ENCODE measurements at places on chromosomes 5 and 9.

GRCh38 chr5:58447226-58447625 lies 12.7 kb downstream of the PLK2 start:
- DNase-seq = no peak

GRCh38 chr5:139638090-139638735 lies 9.9 kb upstream of the CXXC5 start:
- peak; percentile 67 for DNase-seq

- no peak for DNase-seq
Measured at GRCh38 chr5:14773588-14773987, 98.0 kb downstream of the ANKH start.

- no peak for DNase-seq
Measured at GRCh38 chr5:124849774-124850173, 103.3 kb upstream of the ZNF608 start.

- peak; percentile 40 for DNase-seq
Measured at GRCh38 chr9:18208166-18209059, 265.5 kb upstream of the ADAMTSL1 start.

DNA sequence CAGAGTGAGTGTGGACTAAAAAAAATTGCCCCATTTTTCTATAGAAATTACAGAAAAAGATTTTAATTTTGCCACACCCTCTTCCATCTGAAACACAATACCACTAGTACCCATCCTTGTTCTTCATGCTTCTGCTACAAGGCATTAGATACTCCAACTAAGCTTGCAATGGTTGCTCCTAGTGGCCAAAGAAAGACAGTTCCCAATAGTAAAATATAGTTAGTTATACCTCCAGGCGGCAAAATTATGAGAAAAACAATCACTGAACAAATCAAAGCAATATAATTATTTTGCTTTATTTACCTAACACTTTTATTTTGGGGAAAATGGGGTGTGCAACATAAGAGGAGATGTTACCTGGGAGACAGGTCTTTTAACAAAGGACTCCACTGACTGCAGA lies 101.2 kb downstream of the RAPGEF6 start:
- DNase-seq = no peak

GRCh38 chr5:123885081-123885480 lies 373.1 kb downstream of the CSNK1G3 start:
- no peak for DNase-seq

DNA sequence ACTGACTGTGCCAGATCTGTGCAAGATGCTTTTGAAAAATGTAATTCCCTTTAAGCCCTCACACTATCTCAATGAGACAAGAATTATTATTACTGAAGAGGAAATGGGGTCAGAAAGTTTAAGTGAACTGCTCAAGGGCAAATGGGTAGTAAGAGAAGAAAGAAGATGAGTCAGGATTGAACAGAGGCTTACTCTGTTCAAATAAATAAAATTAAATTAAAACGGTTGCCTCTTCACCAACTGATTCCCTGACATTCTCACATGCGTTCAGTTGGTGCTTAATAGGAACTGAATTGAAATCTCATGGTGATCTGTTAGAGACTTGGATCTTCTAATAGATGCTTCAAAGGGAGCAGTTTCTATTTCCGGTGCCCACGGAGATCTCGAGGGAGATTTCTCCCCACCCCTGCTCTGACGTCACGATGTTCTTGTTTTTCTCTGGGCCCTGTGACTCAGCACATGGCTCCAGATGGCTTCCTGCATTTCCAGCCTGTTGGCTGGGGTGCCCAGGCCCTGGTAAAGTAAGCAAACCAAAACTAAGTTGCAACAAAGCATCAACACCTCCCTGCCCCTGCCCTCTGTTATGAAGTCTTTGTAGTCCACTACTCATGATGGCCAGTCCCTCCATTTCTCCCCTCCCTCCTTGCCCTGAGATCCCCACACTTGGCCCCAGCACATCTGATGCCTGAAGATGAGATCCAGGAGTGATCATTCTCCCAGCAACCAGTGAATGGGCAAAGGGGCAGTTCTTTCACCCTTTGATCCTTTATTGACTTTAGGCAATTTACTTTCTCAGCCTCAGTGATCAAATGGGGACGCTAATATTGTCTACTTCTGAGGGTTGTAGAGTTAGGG lies 106.1 kb upstream of the CPEB4 start:
- no peak for DNase-seq

- DNase-seq = peak; percentile 40
Measured at GRCh38 chr9:136578915-136579649, 33.2 kb upstream of the NOTCH1 start.

DNA sequence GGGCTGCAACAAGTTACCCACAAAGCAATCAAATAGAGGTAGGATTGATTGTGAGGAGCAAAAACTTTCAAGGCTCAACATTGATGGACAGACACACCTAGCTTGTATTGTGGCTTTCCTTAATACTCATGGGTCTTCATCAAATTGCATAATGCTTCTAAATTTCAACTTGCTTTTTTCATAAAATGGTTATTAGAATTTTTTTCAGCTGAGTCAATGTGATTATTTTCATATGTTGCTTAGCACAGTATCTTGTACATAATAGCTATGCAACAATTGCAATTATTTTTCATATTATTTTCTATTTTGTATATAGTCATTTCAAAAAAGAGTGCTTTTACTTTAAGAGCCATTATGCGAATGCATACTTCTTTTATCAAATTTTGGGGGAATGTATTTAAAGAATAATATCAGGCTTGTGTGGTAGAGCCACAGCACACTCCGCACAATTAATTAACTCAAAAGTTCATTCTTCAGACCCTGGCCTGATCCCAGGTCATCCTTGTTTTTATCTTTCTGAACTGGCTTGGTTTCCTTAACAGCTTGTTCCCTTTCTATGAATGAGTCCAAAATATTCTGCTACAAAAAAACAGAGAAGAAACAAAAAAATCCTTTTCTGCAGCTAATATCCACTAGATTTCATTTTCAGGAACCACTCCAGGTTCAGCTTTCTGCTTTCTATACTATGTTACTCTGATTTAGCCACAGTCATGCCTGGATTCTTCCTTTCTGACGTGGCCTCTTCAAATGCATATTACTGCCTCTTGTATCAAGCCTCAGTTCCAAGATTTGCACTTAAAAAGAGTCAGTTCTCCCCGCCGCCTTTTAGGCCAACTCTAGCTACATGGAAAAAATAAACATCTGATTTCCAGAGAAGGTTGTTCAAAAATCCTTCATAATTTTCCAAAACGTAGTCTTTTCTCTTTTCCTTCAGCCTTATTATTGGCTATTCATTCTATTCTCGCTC lies 45.3 kb upstream of the CDH9 start:
- DNase-seq = peak; percentile 14

DNA sequence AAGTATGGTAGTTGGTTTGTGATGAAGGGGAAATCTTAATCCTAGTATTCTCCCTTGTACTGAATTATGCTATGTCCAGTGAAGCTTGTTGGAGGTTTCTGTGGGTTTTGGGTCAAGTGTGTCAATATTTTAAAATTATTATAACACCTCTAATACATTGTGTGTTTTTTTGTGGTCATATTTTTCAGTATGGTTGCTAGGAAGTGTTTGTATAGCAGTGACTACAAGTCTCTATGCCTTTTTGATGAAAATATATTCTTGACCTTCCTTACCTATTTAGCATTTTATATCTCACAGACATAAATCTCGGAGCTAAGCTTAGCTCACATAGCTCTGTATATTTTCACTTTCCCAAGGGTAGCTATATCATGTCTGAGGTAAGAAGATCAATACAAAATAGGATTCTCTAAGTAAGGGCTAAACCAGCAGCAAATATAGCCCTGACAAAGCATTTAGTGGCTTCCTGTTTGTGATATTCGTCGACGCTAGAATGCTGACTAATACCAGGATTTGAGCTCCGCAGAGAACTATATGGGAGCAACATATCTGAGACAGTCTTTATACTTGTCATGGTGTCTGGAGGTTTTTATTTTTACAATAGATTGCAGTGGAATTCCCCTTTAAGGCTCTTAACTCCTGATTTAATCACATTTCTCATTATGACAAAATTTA lies 82.3 kb downstream of the MACIR start:
- DNase-seq = no peak

DNA sequence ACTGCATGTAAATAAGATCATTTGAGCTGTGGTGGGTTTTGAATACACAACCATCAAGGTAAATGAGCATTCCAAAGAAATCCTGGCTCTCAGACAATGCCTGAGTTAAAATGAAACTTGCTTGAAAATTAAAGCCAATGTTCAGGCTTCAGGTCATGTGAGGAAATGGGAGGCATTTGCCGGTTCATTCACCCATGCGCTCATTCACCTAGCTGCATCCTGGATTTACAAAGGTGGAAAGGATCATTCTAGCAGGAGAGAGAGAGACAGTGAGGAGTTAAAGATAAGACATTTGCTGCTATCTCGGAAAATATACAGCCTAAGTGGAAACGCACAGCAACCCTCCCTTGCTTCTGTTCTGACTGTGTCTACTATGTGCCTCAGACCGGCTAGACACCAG lies 143.8 kb upstream of the KLF4 start:
- no peak for DNase-seq

DNA sequence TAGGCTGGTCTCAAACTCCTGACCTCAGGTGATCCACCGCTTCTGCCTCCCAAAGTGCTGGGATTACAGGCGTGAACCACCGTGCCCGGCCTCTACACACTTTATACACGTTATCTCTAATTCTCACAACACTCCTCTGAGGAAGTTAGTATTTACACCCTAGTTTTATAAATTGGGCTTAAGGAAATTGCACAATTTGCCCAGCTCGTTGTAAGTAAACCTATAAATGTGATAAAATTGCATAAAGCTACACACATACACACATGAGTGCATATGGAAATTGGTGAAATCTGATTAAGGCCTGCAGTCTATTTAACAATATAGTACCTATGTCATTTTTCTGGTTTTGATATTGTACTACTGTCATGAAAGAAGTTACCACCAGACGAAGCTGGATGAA lies 4.4 kb upstream of the SLC4A9 start:
- no peak for DNase-seq

DNA sequence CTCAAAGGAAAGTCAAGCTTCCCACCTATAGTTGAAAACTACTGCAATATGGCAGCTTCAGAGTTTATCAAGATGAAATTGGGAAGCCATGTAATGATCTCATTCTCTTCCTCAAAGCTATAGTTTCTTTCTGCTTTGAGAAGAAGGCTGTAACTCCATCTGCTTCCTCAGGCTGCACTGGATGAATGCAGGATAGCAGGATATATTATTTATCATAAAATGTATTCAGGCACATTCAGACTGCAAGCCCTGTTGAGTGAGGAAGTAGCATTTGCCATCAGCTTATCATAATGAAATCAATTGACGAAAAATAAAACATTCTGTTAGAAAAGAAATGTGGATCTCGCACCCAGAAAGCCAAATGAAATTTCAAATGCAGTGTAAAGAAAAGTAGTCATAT lies 560 bp downstream of the ATP10B start:
- no peak for DNase-seq

GRCh38 chr9:26949637-26950069 lies 2.6 kb upstream of the PLAA start:
- no peak for DNase-seq

- DNase-seq = no peak
Measured at GRCh38 chr5:114407783-114408182, 45.9 kb downstream of the KCNN2 start.

GRCh38 chr9:120950421-120951388 lies 24.1 kb upstream of the TRAF1 start:
- no peak for DNase-seq

DNA sequence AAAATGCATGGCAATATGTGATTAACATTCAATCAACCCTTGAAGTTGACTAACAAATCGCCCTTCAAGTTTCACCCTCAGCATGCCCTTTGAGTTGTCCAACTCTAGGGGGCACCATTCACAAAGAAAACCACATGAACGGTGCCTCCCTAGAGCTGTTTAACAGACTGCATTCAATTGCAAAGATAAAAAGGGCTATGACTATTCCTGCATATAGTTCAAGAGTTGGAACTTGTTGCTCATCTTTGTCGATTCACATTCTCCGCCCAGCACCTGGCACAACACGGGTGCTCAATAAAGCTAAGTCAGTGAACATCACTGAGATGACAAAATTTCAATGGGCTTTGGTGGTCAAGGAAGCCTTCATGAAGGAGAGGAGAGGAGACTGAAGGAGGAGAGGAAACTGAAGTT lies 69.6 kb upstream of the SLC30A5 start:
- peak; percentile 70 for DNase-seq

DNA sequence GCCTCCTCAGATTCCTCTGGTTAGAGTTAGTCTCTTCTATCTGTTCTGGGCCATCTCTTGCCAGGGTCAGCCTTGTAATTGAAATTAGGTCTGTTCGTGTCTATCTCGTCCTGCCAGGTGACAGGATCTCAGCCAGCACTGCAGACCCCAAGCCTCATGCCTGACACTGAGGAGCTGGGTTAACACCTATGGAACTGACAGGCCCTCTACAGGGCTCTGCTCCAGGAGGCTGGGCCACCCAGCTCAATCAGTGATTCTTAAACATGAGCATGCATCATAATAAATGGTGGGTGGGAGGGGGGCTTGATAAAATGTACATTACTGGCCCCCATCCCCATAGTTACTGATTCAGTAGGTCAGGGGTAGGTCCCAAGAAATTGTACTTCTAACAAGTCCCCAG lies 103.4 kb downstream of the PSD2 start:
- DNase-seq = no peak

DNA sequence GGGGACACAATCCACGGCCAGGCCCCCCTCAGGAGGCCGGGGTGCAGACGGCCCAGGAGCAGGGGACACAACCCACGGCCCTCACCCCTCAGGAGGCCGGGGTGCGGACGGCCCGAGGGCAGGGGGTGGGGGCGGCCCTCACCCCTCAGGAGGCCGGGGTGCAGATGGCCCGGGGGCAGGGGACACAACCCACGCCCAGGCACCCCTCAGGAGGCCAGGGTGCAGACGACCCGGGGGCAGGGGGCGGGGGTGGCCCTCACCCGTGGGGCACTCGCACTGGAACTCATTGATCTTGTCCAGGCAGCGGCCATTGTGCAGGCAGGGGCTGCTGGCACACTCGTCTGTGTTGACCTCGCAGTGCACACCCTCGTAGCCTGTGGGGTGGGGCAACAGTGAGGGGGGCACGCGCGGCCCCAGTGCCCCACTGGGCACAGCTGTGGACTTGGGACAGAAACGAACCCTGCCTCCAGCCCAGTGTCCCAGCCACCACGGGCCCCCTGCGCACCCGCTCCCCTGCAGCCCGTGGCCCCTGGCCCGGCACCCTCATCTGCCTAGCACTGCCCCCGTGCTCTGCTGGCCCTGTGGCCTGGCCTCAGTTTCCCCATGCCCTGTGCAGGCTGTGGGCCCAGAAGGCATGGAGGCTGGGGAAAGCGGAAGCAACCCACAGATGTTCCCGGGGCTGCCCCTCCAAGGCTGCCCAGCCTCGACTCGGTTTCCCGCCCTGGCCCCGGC lies 28.7 kb downstream of the NOTCH1 start:
- DNase-seq = no peak

- no peak for DNase-seq
Measured at GRCh38 chr5:40784027-40784653, 14.0 kb downstream of the PRKAA1 start.

- no peak for DNase-seq
Measured at GRCh38 chr5:93993161-93993560, 251.8 kb upstream of the POU5F2 start.

GRCh38 chr5:78806544-78806943 lies 158.0 kb upstream of the LHFPL2 start:
- DNase-seq = no peak

Data from iPS-NIHi11 (cell line).